ENCODE measurements at places on chromosomes 16 and 17. TPM values are rescaled to one million over a fixed set of nuclear protein-coding genes. Genes with fewer than 3 reads are reported as not detected.

- H3K27ac ChIP-seq: no peak overlapping the region
- peaks cover 36% of the 10 kb centered on the region for H3K36me3 ChIP-seq
- no peaks in the 10 kb centered on the region for H3K4me1 ChIP-seq
- no peak for DNase-seq
- H3K27me3 ChIP-seq: no peaks in the 10 kb centered on the region
- H3K4me3 ChIP-seq: no peak overlapping the region
Measured at GRCh38 chr16:2586241-2586640, 48.4 kb downstream of the PDPK1 start.

DNA sequence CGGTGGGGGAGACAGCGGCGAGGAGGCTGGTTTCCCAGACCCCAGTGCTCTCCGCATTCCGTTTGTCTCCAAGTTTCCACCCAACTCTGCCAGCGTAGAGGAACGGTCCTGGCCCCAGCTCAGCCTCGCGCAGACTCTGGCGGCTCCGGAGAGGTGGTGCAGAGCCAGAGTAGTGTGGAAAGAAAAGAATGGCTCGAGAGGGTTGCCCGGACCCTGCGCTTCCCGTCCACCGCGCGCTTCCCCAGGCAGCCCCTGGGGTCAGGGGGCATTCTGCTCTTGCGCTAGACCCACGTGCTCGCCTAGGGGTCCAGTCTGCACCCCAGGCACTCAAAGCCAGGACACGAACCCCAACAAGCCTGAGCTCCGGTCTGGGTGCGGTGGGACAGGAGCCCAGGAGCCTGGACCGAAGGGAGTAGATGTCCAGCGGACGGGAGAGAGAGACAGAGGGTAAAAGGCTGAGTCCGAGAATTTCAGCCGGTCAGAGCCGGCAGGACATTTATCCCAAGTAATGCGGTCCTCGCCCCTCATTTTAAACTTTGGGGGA lies 3.8 kb downstream of the PMP22 start:
- H3K27ac ChIP-seq: peak overlapping the region; percentile 97
- DNase-seq: no peak
- peaks cover 35% of the 10 kb centered on the region for H3K36me3 ChIP-seq
- H3K4me3 ChIP-seq: peak overlapping the region; percentile 69
- no peaks in the 10 kb centered on the region for H3K4me1 ChIP-seq

DNA sequence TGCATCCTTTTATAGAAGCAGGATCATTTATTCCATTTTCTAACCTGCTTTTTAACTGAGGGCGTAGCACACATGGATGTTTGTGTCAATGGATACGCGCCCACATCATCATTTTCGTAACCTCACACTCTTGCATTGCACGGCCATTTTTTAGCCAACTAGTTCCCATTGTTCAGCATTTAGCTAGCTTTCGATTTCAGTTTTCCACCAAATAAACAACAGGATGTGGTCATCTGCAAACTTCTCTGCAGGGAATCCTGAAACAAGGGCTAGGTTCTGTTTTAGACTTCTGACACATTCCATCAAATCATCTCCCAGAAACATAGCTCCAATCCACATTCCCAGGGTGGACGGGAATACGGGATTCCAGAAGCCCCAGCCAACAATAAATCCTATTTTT lies 6.4 kb downstream of the CYB561 start:
- no peaks in the 10 kb centered on the region for H3K36me3 ChIP-seq
- no peaks in the 10 kb centered on the region for H3K27me3 ChIP-seq
- peaks cover 82% of the 10 kb centered on the region for H3K4me1 ChIP-seq
- DNase-seq: no peak
- peak overlapping the region; percentile 13 for H3K4me3 ChIP-seq

DNA sequence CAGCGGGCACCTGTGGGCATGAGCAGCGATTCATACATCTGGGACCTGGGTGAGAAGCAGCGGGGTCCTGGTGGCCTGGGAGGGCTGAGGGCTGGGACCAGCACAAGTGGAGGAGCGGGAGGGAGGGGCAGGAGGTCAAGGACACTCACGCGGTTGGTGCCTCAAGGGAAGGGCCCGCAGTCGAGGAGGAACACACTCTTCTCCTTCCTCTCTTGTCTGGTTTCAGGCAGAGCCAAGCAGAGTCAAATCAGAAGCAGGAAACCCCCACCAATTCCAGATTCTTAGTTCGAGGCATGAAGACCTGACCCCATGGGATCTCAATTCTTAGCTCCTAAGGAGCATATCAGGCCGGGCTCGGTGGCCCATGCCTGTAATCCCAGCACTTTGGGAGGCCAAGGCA lies 15.7 kb downstream of the DNAI2 start:
- no peak for DNase-seq
- no peak overlapping the region for H3K4me3 ChIP-seq
- H3K36me3 ChIP-seq: no peaks in the 10 kb centered on the region
- H3K4me1 ChIP-seq: peaks cover 25% of the 10 kb centered on the region
- H3K27me3 ChIP-seq: no peaks in the 10 kb centered on the region

Gene GFAP
- 4.6 TPM for total RNA-seq

DNA sequence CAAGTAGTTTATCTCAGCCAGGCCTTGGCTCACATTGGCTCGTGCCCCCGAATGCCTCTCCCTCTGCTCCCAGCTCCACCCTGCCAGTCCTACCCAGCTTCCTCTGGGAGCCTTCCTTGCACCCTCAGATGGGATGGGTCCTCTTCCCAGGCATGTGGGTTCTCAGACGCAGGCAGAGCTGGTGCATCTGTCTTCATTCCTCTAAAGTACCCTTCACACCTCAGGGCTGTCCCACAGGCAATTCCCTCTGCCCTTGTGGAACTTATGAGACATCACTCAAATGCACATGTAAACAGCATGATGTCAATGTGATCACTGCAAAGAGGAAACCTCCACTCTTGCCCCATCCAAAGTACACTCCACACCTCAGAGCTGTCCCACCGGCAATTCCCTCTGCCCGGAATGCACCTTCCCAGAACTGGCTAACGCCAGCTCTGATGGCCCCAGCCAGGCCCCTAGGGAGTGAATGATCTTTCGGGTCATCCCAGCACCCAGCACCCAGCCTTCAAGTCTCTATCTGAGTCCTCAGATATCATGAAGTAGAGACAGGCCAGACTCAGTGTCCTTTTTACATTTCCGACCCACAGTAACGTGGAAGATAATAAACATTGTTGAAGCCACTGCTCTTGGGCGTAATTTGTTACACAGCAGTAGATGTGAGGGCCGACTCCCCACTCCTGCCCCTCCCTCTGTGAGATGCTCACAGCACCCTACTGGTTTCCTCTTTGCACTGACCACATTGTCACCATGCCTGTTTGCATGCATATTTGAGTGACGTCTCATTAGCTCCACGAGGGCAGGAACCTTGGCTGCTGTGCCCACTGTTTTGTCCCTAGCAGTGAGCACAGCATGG lies 85.4 kb downstream of the N4BP1 start:
- no peak overlapping the region for H3K27ac ChIP-seq
- H3K36me3 ChIP-seq: no peaks in the 10 kb centered on the region
- no peaks in the 10 kb centered on the region for H3K27me3 ChIP-seq
- H3K4me3 ChIP-seq: no peak overlapping the region

Gene CLDN9
- 0.39 TPM for total RNA-seq

GRCh38 chr16:7185689-7186088 lies 147.0 kb upstream of the RBFOX1 start:
- H3K36me3 ChIP-seq: no peaks in the 10 kb centered on the region
- no peak for DNase-seq
- H3K27ac ChIP-seq: no peak overlapping the region
- no peak overlapping the region for H3K4me3 ChIP-seq

Gene ENPP7
- total RNA-seq: not detected

Gene KRT36
- not detected for total RNA-seq

GRCh38 chr17:36185416-36185815 lies 9.0 kb upstream of the TBC1D3B start:
- no peaks in the 10 kb centered on the region for H3K36me3 ChIP-seq
- H3K4me1 ChIP-seq: no peaks in the 10 kb centered on the region
- H3K27ac ChIP-seq: no peak overlapping the region
- H3K4me3 ChIP-seq: no peak overlapping the region

DNA sequence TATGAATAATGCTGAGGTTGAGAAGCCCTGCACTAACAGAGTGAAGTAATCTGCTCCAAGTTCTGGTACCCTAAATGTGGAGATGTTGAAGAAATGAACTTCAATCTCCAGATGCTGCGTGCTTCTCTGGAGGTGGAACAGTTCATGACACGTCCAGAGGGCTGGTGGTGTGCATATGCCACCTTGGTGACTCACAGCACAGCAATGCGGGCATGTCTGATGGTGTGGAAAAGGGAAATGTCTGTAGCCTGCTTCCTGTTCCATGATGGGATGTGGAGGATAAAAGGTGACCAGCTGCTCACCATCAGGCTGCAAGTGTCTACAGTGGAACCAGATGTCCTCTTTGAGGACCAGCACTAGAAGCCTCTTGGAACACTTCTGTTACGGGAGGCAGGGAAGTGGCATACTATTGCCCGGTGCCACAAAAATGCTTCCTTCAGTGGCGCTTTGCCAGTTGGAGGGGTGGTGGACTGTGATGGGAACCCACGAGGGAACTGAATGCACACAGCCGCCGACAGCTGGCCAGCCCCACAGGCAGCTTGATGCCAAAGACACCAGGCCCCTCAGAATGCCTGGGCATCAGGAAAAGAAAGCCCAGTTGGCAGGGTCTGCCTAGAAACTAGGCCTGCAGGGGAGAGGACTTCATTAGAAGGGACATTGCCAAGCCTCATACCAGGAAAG lies 19.9 kb downstream of the SNX11 start:
- no peak overlapping the region for H3K27ac ChIP-seq
- H3K4me3 ChIP-seq: no peak overlapping the region
- H3K27me3 ChIP-seq: no peaks in the 10 kb centered on the region
- no peak for DNase-seq
- peaks cover 10% of the 10 kb centered on the region for H3K36me3 ChIP-seq

- peak overlapping the region; percentile 95 for H3K27ac ChIP-seq
- H3K4me3 ChIP-seq: peak overlapping the region; percentile 92
- H3K36me3 ChIP-seq: no peaks in the 10 kb centered on the region
- DNase-seq: no peak
Measured at GRCh38 chr17:60392845-60393702, 1.1 kb upstream of the USP32 start.

DNA sequence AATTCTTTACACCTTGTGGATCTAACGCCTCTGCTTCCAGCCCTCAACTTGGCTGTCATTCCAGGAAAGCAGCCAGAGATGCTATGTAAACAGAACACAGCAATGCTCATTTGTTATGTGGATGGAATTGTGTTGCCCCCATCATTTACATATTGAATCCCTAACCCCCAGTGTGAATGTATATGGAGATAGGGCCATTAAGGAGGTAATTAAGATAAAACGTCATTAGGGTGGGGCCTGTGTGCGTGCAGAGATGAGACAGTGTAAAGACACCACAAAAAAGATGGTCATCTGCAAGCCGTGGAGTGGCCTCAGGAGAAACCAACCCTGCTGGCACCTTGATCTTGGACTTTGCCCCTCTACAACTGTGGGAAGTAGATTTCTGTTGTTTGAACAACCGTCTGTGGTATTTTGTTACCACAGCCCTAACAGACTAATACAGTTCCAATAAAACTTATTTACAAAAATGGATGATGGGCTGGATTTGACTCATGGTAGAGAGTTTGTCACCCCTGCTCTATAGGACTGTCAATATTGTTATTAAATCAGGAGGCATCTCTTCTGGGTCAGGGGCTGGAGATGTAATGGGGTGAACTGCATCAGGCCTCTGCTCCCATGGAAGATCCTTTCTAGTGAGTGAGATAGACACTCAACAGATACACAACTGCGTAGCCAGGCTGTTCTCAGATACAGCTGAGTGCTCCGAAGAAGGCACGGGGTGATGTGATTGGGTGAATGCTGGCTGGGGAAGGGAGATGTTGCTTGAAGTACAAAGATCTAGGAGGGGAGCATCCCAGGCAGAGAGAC lies 339.0 kb downstream of the SNX29 start:
- no peak for DNase-seq
- H3K4me1 ChIP-seq: no peaks in the 10 kb centered on the region
- H3K27me3 ChIP-seq: no peaks in the 10 kb centered on the region
- no peaks in the 10 kb centered on the region for H3K36me3 ChIP-seq
- peak overlapping the region; percentile 31 for H3K27ac ChIP-seq

DNA sequence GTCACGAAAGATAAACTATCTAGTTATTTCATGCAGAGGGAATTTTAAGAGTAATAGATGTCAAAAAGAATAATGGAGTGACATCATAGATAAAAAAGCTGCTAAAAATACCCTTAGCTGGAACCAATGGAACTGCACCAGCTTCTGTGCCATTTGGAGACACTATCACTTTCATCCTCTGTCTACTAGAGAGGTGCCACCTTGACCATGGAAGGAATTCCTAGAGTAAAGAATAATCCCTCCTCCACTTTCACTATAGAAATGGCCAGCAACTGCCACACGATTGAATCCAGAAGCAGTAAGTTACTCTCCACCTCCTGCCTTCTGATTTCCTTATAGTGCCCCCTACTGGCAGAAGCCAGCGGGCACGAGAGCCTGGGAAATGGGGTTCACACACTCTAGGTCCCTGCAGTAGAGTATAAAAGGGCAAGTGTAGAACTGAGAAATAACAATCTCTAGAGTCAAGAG lies 2.8 kb upstream of the ALDH3A2 start:
- DNase-seq: no peak
- no peaks in the 10 kb centered on the region for H3K27me3 ChIP-seq
- no peak overlapping the region for H3K4me3 ChIP-seq
- H3K27ac ChIP-seq: no peak overlapping the region
- H3K4me1 ChIP-seq: peaks cover 36% of the 10 kb centered on the region
- H3K36me3 ChIP-seq: no peaks in the 10 kb centered on the region

DNA sequence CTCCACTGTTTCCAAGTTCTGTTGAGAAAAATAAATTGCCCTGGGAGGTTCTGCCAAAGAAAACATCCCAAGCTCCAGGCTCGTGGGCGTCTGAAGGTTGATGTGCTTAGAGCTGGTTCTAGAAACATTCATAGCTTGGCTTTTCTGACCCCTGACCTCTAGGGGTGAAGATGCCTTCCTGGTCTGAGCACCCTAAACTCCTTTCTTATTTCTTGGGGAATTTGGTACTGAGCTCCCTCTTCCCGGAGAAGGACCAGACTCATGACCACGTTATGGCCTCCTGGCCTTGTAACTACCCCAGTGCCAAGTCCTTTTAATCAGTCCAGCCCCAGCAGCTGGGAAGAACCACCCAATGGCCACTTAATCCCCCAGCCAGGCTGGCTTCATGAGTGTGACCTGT lies 66.4 kb downstream of the MYH11 start:
- H3K27me3 ChIP-seq: no peaks in the 10 kb centered on the region
- peaks cover 6% of the 10 kb centered on the region for H3K4me1 ChIP-seq
- DNase-seq: no peak
- H3K27ac ChIP-seq: no peak overlapping the region

Gene ZP2
- not detected for total RNA-seq

DNA sequence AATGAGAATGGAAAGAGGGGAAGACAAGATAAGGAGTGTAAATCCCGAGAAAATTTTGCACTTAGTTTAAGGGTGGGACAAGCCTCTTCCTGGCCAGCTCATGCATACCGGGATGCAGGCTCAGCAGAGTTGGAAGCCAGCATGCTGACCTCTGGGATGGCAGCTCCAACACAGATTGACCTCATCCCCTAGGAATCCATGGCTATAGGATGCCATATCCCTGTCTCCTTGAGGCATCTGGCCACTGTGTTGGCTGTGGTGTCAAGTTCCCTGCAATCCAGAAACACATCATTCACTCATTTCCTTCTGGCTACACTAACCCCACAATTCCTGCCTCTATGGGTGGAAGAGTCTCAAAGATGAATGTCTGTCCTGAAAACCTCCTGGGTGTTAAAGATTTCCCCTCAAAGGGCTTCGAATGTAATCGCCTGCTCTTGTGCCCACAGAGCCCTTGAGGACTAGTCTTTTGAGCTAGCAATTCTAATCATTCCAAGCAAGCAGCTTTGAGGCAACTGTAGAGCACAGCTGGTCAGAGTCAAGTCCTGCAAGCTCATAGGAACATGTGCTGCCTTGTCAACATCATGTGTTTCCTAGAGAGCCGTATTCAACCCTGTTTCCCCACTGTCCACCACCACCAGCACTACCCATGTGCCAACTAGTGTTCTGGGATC lies 141.4 kb downstream of the PMP22 start:
- H3K36me3 ChIP-seq: no peaks in the 10 kb centered on the region
- no peaks in the 10 kb centered on the region for H3K27me3 ChIP-seq
- no peak overlapping the region for H3K4me3 ChIP-seq
- no peaks in the 10 kb centered on the region for H3K4me1 ChIP-seq
- no peak for DNase-seq
